Activated T-helper 17 cell treated with anti-CD3 and anti-CD28 coated beads, Interleukin-2, amount 50 U/mL, for 72 hours (primary cell): ENCODE measurements at places on chromosomes 2 and 18.

- peaks cover 7% of the 10 kb centered on the region for H3K27me3 ChIP-seq
- no peak overlapping the region for H3K27ac ChIP-seq
- no peak overlapping the region for H3K4me3 ChIP-seq
- no peak for ATAC-seq
- H3K36me3 ChIP-seq = no peaks in the 10 kb centered on the region
- no peaks in the 10 kb centered on the region for H3K4me1 ChIP-seq
Measured at GRCh38 chr2:10256031-10256514, 46.6 kb upstream of the HPCAL1 start.

GRCh38 chr2:75375646-75376582 is 176.6 kb upstream of the TACR1 start:
- no peaks in the 10 kb centered on the region for H3K4me1 ChIP-seq
- no peak overlapping the region for H3K4me3 ChIP-seq
- no peak for ATAC-seq
- peaks cover 25% of the 10 kb centered on the region for H3K27me3 ChIP-seq
- no peak overlapping the region for H3K27ac ChIP-seq

DNA sequence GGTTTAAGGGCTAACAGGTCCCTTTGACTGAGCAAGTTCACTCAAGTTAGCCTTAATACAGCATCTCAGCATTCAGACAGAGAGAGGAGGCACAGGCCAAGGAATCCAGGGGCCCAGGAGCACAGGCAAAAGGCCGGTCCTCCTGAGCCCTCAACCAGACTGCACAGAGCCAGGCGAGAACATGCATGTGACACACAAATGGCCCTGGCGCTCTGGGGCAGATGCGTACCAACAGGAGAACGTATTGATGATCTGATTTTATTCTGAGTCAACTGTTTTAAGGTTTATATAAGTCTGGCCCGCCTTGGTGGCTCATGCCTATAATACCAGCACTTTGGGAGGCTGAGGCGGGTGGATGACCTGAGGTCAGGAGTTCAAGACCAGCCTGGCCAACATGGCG is 34.9 kb downstream of the KCNIP3 start:
- no peak overlapping the region for H3K27ac ChIP-seq
- no peak overlapping the region for H3K4me3 ChIP-seq
- H3K36me3 ChIP-seq = no peaks in the 10 kb centered on the region
- peaks cover 3% of the 10 kb centered on the region for H3K27me3 ChIP-seq
- no peaks in the 10 kb centered on the region for H3K4me1 ChIP-seq

- H3K27ac ChIP-seq = peak overlapping the region; percentile 89
- peak overlapping the region; percentile 91 for H3K4me3 ChIP-seq
Measured at GRCh38 chr2:234492717-234493485, 4.0 kb downstream of the ARL4C start.

- no peaks in the 10 kb centered on the region for H3K36me3 ChIP-seq
- H3K4me3 ChIP-seq = no peak overlapping the region
- H3K4me1 ChIP-seq = no peaks in the 10 kb centered on the region
- no peak for ATAC-seq
- peaks cover 34% of the 10 kb centered on the region for H3K27me3 ChIP-seq
Measured at GRCh38 chr2:85766229-85766628, 12.4 kb downstream of the ATOH8 start.

DNA sequence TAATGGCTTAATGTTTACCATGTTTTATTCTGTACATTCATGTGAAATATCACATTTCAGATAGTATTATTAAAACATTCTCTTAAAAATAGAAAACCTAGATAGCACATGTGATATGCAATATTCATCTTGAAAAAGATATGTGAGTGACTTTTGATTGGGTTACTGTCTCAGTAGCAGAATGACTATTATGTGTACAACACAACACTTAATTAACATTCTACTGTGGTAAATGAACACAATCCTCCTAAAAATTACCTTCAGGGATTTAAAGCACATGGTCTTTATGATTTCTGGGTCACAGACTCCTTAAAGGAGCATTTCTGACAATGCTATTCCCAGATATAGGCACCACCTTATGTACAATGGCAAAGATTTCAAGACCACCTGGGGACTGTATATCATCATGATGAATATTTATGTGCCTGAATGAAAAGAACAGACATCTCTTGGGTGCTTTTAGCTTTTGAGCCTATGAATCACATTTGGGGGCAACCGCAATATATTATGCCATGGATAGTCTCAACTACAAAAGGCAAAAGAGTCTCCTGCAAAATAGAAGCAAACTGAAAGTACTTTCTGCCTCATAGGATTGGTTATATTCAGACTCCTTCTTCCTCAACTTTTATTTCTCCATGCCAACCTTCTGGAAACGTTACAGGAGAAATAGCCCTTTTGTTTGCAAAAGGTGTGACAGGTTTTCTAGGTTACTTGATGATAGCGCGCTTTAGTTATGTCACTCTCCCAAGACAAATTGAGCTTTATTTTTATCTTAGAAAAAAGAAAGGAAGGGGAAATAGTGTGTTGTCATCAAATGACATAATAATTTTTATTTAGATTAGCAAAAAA is 259.0 kb downstream of the CALCRL start:
- ATAC-seq = no peak
- no peaks in the 10 kb centered on the region for H3K27me3 ChIP-seq
- H3K4me3 ChIP-seq = no peak overlapping the region

DNA sequence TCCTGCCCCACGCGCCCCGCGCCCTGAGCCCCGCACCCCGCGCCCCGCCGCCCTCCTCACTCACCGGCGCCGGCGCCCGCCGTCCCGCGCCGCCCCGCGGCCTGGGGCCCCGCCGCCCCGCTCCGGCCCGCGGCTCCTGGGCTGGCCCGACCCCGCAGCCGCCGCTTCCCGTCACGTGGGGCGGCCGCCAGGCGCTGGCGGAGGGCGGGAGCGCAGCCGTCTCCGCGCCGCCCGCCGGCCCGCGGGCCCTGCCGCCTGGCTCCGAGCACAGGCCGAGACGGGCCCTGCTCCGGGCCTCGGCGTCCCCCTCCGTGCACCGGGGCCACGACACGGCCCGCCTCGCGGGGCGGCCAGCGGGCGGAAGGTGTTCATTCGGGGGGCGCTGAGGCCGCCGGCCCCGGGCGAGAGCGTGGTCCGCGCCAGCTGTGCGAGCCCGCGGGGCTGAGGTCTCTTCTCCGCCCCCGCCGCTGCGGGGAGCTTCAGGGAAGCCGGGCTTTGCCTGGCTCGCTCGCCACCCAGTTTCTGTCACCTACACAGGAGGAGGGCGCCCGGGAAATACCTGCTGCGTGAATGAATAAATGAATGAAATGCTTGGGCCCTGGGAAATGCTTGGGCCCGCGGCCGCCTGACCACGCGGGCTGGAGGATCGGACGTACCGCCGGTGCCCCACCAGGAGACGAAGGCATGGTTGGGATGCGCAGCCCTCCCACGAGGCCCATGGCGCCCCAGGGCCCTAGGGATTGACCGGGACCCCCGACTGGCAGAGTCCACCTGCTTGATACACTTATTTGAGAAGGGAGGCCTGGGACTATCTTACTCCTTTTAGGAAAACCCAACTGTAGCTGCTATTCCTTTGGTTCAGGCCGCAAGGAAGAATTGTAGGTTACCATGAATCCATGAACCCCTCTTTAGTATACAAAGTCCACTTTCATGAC is at the start of gene TGFBRAP1:
TSS of gene TGFBRAP1 (minus strand) at position 175 of the 935 bp plus-strand sequence. CDS start 21,434 bp downstream, outside the sequence.
- ATAC-seq = peak; percentile 91
- H3K36me3 ChIP-seq = peaks cover 32% of the 10 kb centered on the region
- H3K4me3 ChIP-seq = peak within 1 kb of the TSS; percentile 98
- H3K4me1 ChIP-seq = peaks cover 38% of the 10 kb centered on the region
- peak within 1 kb of the TSS; percentile 99 for H3K27ac ChIP-seq

DNA sequence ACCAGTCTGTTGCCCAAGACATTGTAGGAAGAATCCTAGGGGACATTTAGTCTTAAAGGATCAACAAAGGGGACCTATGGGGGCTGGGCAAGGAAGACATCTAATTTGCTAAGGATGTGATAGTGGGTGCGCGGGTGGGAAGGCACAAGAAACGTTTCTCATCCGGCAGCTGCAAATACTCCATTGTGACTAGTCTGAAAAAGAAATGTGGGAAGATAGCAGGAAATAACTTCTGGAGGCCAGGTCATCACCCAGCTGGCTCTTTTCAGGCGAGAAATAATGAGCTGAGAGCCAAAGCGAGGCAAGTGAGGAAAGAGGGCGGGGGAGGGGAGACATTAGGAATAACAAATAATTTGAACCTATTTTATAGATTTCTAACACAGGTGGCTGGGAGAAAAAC is 70.3 kb upstream of the NCK2 start:
- no peaks in the 10 kb centered on the region for H3K27me3 ChIP-seq
- no peaks in the 10 kb centered on the region for H3K36me3 ChIP-seq
- ATAC-seq = no peak
- H3K27ac ChIP-seq = peak overlapping the region; percentile 61
- peaks cover 23% of the 10 kb centered on the region for H3K4me1 ChIP-seq

DNA sequence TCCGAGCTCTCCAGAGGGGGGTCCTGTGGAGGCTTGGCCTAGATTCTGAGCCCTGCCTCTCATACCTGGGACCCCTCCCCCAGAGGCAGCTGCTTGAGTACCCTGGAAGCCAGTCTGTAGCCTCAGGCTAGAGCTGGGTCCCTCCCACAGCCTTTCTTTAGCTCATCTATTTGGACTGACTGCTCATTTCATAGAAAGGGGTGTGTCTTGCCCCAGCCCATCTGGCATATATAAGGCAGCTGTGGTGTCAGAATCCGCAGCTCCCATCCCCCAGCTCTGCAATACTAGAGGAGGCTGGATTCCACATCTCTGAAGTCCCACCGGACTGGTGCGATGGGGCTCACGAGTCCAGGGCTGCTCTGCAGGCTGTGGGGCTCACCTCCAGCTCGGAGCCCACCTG is 26.1 kb downstream of the MPHOSPH10 start:
- no peak overlapping the region for H3K4me3 ChIP-seq
- H3K4me1 ChIP-seq = no peaks in the 10 kb centered on the region
- H3K27ac ChIP-seq = no peak overlapping the region
- peaks cover 3% of the 10 kb centered on the region for H3K27me3 ChIP-seq
- no peaks in the 10 kb centered on the region for H3K36me3 ChIP-seq
- no peak for ATAC-seq

DNA sequence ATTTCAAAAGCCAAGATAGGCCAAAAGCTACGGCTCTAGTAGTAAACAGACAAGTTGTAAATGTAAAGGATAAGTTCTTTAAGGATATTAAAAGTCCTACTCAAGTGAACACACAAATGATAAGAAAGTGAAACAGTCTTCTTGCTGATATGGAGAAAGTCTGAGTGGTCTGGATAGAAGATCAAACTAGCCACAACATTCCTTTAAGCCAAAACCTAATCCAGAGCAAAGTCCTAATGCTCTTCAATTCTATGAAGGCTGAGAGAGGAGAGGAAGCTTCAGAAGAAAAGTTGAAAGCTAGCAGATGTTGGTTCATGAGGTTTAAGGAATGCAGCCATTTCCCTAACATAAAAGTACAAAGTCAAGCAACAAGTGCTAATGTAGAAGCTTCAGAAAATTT is 111.7 kb upstream of the ZEB2 start:
- H3K27ac ChIP-seq = no peak overlapping the region
- no peak for ATAC-seq
- no peaks in the 10 kb centered on the region for H3K4me1 ChIP-seq
- H3K4me3 ChIP-seq = no peak overlapping the region
- H3K36me3 ChIP-seq = no peaks in the 10 kb centered on the region

DNA sequence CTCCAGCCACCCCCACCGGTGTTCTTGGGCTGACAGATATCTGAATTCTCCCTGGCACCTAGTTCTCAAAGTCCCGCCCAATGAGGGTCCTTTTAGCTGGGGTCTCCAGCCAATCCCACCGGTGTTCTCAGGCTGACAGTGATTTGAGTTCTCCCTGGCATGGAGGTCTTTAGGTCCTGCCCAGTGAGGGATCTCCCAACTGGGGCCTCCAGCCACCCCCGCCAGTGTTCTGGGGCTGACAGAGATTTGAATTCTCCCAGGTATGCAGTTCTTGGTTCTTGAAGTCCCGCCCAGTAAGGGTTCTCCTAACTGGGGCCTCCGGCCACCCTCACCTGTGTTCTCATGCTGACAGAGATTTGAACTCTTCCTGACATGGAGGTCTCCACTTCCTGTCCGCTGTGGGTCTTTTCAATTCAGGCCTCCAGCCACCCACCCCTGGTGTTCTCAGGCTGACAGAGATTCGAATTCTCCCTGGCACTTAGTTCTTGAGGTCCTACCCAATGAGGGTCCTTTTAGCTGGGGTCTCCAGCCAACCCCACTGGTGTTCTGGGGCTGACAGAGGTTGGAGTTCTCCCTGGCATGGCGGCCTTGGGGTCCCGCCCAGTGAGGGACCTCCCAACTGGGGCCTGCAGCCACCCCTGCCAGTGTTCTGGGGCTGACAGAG is 154.6 kb downstream of the ANKRD36 start:
- no peaks in the 10 kb centered on the region for H3K27me3 ChIP-seq
- no peaks in the 10 kb centered on the region for H3K4me1 ChIP-seq
- ATAC-seq = peak; percentile 21
- no peak overlapping the region for H3K4me3 ChIP-seq
- no peak overlapping the region for H3K27ac ChIP-seq
- no peaks in the 10 kb centered on the region for H3K36me3 ChIP-seq

DNA sequence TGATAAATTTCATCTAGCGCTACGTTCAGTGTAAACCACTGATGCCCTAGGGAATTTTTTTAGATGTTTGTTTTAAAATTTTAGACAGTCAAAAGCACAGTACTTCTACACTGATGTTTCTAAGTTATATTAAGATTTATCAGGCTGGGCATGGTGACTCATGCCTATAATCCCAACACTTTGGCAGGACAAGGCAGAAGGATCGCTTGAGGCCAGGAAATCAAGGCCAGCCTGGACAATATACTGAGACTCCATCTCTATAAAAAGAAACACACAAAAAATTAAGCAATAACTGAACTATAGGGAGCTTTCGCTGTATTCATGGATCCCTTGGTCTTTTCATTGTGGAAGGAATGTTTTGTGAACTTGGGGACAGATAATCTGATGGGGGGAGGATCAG is 50.6 kb upstream of the MAPRE2 start:
- H3K4me3 ChIP-seq = no peak overlapping the region
- H3K27ac ChIP-seq = no peak overlapping the region
- ATAC-seq = no peak
- peaks cover 8% of the 10 kb centered on the region for H3K27me3 ChIP-seq
- no peaks in the 10 kb centered on the region for H3K36me3 ChIP-seq
- H3K4me1 ChIP-seq = peaks cover 4% of the 10 kb centered on the region

DNA sequence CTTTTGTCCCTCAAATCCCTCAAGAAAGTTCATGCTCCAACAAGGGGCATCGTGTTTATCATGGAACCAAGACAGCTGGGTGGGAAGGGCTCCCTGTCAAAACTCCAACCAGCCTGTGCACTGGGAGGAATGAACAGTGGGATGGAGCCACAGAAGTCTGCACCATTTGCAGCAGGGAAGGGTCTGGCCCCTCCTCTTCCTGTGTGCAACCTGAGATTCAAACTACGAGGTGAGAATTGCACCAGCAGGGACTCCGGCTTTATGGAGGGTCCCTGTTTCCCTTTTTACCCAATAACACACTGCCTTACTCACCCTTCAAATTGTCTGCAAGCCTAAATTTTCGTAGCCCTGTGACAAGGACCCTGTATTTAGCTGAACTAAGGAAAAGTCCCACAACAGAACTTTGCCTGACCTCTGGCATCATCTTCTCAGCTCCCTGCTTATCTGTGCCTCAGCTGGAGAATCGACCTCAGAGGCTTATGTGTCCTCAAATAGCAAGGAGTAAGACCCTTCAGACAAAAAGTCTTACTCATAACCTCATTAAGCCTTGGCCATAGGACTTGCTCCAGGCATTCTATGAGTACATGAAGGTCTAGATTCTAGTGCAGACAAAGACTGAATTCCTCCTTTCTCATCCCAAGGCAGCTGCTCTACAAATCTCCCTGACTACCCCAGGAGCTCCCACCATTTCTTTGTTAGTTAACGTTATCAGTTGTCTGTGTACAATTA is 178.3 kb upstream of the SERPINE2 start:
- no peak overlapping the region for H3K4me3 ChIP-seq
- H3K36me3 ChIP-seq = no peaks in the 10 kb centered on the region
- H3K4me1 ChIP-seq = no peaks in the 10 kb centered on the region
- ATAC-seq = no peak
- H3K27me3 ChIP-seq = peaks cover 20% of the 10 kb centered on the region
